ENCODE measurements at places on chromosomes 12 and 14.
A peak's percentile ranks its signal among the peaks of the same experiment; 100 is the strongest.

GRCh38 chr12:14959916-14960496 lies 1.4 kb downstream of the ARHGDIB start:
- DNase-seq = no peak

DNA sequence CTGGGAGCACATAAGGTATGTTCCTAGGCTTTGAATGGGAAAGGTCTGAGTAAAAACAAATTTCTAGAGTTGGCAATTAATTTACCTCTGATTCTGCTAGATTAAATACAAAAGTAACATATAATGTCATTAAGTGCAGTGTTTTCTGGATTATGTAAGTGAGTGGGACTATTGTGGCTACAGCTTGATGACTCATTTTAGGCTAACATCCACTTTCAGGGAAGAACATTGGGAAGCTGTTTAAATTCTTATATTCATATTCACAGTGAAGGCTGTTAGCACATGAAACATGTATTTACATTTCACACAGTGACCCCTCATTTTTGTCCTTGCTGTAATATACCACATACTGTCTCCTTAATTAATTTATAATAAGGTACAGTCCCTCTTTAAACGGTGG lies 13.2 kb upstream of the BMAL2 start:
- DNase-seq = peak; percentile 46

GRCh38 chr14:102930138-102930752 lies 7.8 kb downstream of the AMN start:
- no peak for DNase-seq

DNA sequence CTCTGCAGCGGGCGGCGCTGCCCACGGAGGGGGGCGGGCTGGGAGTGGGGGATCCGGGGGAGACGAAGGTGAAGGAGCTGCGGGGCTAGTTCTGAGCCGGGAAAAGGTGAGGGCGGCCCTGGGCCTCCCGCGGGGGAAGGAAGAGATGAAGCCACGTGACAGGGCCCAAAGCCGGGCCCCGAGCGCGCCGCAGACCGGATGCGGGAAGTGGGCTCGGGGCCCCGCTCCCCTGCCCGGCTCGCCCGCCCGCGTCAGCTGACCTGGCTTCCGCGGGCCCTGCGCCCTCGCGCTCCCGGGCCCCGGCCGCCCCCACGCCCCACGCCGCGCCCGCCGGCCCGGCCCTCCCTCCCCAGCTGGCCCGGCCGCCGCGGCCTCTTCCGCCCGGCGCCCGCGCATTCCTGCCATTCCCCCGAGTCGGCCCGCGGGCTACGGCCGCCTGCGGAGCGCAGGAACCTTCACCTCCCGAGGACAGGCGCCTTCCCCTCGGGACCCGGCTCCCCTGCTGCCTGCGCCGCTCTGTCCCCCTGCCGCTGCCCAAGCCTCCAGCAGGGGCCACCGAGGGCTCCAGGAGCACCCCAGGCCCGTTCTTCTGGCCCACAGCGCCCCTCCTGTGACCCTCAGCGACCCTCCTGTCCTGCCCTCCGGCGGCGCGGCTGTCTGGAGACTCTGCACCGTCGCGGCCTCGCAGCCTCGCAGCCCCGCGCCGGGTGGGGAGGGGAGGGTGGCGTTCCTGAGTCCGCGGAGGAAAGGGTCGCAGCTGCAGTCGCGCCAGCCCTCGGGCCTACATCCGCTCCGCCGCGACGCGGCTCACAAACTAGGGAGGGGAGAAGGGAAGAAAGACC lies 20.4 kb downstream of the NINJ2 start:
- peak; percentile 71 for DNase-seq

DNA sequence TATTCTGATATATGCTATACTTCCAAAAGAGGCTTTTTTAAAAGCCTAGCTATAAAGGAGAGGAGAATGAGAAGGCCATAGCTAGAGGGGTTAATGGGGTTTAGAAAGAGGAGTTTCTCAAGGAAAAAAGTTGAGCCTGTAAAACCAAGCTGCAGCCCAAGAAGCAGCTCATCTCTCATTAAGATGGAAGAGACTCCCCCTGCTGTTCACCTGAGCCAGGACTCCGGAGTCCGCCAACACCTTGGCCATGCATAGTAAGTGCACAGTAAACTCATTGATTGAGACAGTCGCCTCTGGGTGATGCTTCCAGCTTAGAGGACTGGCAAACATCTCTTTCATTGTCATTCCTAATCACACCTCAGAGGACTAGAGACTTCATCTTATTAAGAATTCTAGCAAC lies 46.2 kb downstream of the ANO2 start:
- DNase-seq = no peak

GRCh38 chr14:104708606-104709268 lies 15.3 kb upstream of the ADSS1 start:
- DNase-seq = peak; percentile 67

DNA sequence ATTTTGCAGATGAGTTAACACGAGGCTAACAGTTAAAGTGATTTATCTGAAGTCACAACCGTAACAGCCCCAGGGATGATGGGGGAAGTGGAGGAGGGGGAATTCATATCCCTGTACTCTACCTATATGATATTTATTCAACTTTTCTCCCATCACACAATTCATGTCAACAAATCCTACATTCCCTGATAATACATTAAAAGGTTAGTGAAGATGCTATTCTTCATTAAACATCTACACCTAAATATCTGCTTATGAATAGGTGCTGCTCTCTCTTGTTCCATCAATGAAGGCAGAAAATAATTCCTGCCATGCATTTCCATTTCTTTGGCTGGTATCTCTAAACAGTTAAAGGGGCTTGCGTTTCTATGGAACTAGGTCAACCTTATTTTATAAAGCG lies 6.8 kb downstream of the YBX3 start:
- DNase-seq = no peak

DNA sequence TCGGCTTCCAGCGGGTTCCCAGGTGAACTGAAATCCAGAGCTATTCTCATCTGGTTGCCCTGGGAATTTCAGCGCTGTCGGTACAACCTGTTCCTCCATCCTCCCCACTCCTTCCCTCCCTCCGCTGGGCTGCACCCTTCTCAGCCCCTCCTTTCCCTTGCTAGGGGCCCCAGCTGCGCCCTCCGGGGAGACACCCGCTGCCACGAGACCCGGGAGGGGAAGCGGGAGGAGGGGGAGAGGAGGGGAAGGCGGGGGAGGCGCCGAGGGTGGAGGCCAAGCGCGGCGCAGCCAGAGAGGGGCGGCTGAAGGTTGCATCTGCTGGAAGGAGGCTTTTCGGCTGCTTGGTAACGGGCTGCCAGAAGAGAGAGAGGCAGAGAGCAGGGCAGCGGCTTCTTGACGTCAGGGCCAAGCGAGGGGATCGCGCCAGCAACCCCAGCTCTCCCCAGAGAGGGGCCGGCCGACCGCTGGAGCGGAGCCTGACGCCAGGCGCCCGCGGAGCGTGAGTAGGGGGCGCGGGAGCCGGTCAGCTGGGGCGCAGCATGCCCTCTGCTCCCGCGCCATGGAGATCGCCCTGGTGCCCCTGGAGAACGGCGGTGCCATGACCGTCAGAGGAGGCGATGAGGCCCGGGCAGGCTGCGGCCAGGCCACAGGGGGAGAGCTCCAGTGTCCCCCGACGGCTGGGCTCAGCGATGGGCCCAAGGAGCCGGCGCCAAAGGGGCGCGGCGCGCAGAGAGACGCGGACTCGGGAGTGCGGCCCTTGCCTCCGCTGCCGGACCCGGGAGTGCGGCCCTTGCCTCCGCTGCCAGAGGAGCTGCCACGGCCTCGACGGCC lies at the start of gene KCNA5:
Gene KCNA5 (plus strand): TSS at position 291 of the 831 bp plus-strand sequence. CDS start 269 bp downstream, at position 560.
- no peak for DNase-seq

- no peak for DNase-seq
Observed at GRCh38 chr12:6222078-6222654, 22.0 kb downstream of the CD9 start.

DNA sequence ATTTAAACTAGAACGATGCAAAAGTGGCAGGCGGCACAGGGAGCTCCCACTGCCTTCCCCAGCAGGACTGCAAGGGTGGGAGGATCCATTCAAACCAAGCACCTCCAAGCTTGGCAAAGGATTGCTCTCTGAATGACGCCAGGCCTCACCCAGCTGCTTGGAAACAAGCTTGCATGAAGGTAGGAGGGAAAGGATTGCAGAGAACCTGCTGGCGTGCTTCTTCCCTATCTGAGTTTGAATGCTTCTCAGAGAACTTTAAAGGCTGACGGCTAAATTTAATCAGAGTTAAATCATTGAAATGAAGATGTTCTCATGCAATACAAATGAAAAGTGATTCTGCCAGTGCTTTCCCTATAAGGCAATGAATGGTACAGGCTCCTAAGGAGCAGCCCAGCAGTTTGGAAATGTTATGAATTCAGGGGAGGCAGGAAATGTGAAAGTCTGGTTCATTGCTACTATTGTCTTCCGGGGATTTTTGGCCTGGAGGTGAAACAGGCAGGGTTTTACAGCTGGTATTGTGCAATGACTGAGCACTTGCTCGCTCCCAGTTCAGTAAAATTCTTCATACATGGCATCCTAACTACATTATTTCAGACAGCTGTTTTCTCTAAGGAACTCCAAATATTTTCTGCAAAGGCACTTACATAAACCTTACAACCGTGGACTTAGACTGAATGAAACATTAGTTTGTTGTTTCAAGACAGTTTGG lies 31.9 kb upstream of the DUSP6 start:
- peak; percentile 94 for DNase-seq

DNA sequence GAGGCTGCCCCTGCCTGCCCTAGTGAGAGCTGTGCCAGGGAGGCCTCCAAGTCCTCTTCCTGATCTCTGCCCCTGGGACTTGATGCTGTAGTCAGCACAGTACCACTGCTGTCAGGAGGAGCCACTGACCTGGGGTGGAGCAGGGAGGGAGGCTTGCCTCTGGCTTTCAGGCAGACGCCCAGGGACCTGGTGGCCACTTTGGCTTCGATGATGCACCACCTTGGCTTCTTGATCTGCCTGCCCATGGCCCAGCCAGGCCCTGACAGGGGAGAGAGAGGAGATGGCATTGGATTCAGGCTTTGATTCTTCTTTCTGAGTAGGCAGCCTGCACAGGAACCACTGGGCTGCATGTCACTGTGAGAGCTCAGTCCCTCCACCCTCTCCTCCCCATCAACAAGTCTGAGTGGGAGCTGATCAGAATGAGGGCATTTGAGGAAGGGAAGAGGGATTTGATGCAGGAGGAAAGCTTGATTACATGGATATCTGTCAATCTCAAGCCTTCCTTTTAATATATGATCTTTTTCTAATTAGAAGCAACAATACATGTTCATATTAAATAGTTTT lies 24.7 kb downstream of the TMEM63C start:
- DNase-seq = no peak

DNA sequence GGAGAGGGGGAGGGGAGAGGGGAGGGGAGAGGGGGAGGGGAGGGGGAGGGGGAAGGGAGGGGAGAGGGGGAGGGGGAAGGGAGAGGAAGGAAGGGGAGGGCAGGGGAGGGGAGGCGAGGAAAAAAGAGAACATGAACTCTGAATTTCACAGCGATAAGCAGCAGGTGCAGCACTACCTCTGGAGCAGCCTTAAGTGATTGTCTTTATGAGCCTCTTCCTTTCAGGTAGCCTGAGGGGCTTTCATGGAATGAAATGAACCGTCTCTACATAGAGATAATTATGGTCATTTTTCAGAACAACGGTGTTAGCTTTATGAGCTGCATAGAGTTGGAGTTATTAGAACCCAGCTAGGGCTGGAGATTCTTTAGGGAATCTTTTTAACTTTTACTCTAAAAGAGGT lies 18.1 kb upstream of the PTCSC3 start:
- DNase-seq = no peak

DNA sequence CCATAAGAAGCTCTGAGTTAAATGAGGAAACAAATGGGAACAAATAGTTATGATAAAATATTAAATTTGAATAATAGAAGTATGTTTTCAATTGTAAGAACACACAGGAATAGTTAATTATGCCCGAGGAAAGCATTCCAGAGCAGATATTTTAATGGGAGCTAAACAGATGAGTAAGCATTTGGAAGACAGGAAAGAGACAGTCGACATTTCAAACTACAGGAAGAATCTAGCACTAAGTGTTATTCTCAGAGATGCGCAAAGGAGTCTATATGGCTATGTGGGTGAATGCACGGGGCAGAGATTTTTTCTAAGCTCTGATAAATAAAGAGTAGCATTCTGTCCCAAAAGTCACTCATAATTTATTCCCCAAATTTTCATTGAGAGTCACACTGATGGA lies 64.5 kb upstream of the SSTR1 start:
- peak; percentile 13 for DNase-seq

DNA sequence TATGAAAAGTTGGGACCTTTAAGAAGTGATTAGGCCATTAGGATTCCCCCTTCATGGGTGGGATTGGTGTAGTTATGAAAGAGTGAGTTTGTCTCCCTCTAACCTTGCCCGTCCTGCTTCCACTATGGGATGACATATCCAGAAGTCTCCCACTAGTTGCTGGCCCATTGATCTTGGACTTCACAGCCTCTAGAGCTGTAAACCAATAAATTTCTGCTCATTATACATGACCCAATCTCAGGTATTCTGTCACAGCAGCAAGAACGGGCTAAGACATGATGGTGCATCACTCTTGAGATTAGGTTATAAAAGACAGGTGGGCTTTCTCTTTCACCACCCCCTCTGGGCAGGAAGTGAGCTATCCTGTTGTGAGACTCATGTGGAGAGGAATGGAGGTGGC lies 8.6 kb upstream of the SMOC1 start:
- no peak for DNase-seq

DNA sequence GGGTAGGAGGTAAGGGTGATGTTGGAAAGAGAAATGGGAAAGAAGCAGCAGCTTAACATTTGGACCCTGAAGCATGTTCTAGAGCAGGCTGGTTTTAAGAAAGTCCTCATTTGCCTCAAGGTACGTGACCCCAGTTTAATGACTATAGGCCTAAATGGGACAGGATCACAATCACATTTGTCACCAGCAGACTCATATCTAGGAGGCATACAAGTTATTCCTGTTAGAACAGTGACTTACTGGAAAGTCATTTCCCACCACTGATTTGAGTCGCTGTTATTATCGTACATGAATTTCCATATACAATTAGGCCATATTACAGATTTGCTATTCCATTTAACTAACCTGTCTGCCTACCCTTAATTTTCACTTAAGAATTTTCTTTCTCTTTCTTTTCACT lies 326.1 kb downstream of the DAD1 start:
- no peak for DNase-seq

Data from choroid plexus epithelial cell (primary cell).